ENCODE measurements at places on chromosomes 12 and 14. TPM values are rescaled to one million over a fixed set of nuclear protein-coding genes. Genes with fewer than 3 reads are reported as not detected.

DNA sequence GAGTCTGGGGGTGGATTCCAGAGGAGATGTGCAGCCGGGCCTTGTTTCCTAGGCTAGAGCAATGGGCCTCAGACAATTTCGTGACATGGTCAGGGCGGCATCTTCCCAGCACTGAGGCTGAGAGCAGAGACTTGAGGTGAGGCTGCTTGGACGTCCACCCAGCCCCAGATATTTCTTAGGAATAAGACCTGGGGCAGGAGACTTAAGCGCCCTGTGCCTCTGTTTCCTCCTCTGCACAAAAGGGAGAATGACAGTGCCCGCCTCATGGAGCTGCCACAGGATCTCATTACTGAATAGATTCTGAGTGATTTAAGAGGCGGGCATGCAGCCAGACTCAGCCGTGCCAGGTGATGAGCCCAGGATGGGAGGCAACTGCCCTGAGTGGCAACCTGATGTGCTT, 297.9 kb upstream of the SFSWAP start:
- no peaks in the 10 kb centered on the region for H3K27me3 ChIP-seq
- H3K27ac ChIP-seq = no peak overlapping the region

- no peaks in the 10 kb centered on the region for H3K4me1 ChIP-seq
- H3K4me3 ChIP-seq = no peak overlapping the region
- no peaks in the 10 kb centered on the region for H3K36me3 ChIP-seq
Measured at GRCh38 chr14:28012629-28013415, 753.8 kb upstream of the FOXG1 start.

DNA sequence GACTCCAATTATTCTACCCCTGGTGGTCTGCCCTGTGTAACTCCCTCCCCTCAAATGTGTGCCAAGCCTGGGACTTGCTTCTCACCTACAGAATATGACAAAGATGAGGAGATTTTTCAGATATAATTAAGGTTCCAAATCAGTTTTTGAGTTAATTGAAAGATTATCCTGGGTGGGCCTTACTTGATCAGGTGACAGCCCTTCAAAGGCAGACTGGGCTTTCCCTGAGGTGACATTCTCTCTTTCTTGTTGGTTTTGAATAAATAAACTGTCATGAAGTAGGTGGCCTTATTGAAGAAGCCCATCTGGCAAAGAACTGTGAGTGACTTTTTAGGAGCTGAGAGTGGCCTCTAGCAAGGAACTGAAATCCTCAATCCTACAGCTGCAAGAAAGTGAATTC, 106.0 kb downstream of the BRMS1L start:
- H3K27me3 ChIP-seq = no peaks in the 10 kb centered on the region
- no peaks in the 10 kb centered on the region for H3K36me3 ChIP-seq
- no peak for DNase-seq
- H3K4me3 ChIP-seq = peak overlapping the region; percentile 72

GRCh38 chr12:100699209-100699608, 95.4 kb upstream of the ANO4 start:
- H3K27me3 ChIP-seq = no peaks in the 10 kb centered on the region
- DNase-seq = no peak
- no peaks in the 10 kb centered on the region for H3K4me1 ChIP-seq
- no peak overlapping the region for H3K4me3 ChIP-seq

GRCh38 chr12:109153821-109154441, 37.5 kb downstream of the ACACB start:
- no peak for DNase-seq
- H3K27me3 ChIP-seq = no peaks in the 10 kb centered on the region
- peaks cover 16% of the 10 kb centered on the region for H3K4me1 ChIP-seq

- DNase-seq = no peak
- H3K36me3 ChIP-seq = no peaks in the 10 kb centered on the region
- H3K4me1 ChIP-seq = no peaks in the 10 kb centered on the region
- no peaks in the 10 kb centered on the region for H3K27me3 ChIP-seq
Measured at GRCh38 chr12:117907108-117907689, 61.6 kb downstream of the KSR2 start.

DNA sequence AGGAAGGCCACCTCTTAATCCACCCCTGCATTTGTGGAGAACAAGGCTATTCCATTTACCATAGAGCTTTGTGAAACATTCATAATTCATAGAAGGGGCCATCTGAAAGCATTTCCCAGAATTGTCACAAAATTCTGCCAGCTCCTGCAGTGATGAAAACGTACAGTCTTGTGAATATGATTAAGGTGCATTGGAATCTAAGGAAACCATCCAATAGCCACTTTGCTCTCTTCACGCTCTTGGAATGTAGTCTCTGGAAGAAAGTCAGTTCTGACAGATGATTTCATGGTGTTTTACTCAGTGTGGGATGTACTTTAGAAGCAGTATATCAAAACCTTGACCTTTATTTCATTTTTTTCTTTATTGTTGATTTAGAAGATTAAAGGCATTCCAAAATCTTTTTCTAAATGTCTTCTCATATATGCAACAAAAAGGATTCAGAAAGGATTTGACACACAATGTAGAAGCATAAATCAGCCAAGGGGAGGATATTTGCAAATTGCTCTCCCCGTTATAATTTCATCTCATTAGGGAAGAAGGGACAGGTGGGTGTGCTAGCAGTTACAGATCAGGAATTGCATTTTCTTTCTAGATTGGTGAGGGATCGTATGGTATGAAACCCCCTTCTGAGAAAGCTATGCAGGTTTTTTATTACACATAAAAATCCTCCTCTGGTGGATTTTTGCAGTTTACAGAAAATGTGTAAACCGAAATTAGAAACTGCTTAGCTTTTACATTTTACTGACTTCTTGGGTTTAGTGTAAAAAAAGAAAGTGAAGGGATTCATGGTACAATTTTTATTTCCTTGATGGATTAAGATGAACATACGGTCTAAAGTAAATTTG, 390.2 kb downstream of the LRIG3 start:
- no peak for DNase-seq
- H3K36me3 ChIP-seq = no peaks in the 10 kb centered on the region
- no peaks in the 10 kb centered on the region for H3K4me1 ChIP-seq
- no peak overlapping the region for H3K4me3 ChIP-seq

GRCh38 chr12:86260183-86260582, 4.0 kb upstream of the MGAT4C start:
- H3K27ac ChIP-seq = no peak overlapping the region
- DNase-seq = no peak
- no peaks in the 10 kb centered on the region for H3K27me3 ChIP-seq
- H3K4me1 ChIP-seq = no peaks in the 10 kb centered on the region
- no peaks in the 10 kb centered on the region for H3K36me3 ChIP-seq

- no peak overlapping the region for H3K27ac ChIP-seq
- H3K27me3 ChIP-seq = no peaks in the 10 kb centered on the region
- DNase-seq = no peak
Measured at GRCh38 chr12:69509904-69510827, 40.0 kb downstream of the FRS2 start.

GRCh38 chr14:104972301-104973134, 5.7 kb downstream of the AHNAK2 start:
- DNase-seq = no peak
- no peaks in the 10 kb centered on the region for H3K36me3 ChIP-seq
- no peak overlapping the region for H3K4me3 ChIP-seq
- H3K27me3 ChIP-seq = peaks cover 18% of the 10 kb centered on the region

POTEG gene
- not detected for total RNA-seq

TAS2R30 gene
- 1.3 TPM for total RNA-seq

FAM181A gene
- not detected for total RNA-seq

All from CD8-positive, alpha-beta memory T cell (primary cell).